GM13976 (cell line): ENCODE measurements at places on chromosomes 16 and 17.
A peak's percentile ranks its signal among the peaks of the same experiment; 100 is the strongest.

DNA sequence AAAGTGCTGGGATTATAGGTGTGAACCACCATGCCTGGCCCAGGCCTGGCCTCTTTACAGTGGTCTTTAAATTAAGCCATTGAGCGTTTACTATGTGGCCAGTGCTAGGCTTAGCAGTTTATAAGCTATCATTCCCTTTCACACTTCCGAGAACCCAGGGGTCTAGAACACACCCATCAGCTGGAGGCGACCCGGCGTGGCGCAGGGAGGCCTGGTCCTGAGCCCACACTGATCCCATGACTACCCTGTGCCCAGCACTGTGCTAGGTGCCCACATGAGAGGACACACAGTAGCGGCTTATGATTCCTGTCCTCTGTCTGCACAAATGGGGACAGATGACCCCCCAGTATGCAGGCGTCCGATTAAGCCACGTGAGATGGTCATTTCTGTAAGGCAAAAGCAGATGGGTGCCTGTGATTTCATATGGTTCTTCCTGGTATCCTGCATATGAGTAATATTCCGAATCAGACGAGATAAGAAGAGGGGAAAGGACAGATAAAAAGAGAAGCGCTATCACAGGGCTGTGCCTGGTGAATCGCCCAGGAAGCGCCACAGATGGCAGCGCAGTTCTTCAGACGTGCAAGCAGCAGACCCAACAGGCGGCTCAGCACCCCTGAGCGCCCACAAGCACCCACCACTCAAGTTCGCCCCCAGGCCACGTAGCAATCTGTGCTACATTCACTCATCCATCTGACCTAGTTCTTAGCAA, 5.3 kb downstream of the OSGIN1 start:
- DNase-seq = no peak

- no peak for DNase-seq
Measured at GRCh38 chr16:2428784-2429033, 538 bp upstream of the CCNF start.

DNA sequence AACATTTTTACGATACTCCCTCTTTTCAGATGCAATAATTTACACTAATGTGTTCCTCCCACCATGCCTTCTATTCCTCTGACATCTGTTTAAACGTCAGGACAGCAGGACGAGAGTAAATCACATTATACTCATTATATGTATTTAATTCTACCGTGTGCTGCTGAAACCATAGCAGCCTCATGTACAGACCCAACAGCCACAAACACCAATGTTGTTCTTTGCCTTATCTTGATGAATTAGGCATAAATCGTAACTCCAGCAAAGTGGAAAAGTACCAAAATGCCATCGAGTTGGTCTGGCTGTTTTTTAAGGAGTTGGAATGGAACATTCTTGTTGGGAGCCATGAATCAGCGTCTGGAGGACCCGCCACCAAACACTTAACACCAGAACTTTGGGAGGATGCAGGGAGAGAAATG, 82.9 kb upstream of the FOXF1 start:
- DNase-seq = no peak

DNA sequence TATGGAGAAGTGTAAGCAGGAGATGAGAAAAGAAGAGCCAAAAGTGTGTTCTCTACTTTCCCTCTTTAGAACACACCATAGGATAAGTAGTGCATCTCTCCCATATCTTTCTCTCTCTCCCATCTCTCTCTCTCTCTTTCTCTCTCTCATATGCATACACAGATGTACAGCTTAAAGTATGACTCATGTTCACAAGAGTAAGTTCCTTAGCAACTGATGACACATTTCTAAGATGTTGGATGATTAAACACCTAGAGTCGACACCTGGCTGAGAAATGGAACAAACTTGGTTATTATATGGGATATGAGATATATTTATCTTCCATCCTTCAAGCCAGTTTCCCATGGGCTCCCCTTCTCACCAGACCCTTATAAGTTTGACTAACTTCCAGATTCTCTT, 113.5 kb downstream of the TMEM132E start:
- no peak for DNase-seq

DNA sequence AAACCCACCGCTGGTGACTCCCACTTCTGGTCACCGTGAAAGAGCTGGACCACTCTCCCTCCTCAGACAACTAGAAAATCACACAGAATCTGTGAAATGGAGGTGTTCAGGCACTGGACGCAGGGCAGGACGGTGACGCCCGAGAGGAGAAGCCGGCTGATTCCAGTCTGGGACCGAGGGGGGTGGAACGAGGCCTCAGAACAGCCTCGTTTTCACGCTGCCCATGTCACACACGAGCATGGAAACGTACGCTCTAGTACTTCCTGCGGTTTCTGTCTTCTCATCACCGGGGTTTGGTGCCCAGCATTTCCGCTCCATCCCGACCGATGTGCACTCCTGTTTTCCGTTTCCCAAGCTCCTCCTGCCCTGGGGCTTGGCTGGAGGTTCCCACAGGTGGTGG, 101.8 kb upstream of the METRNL start:
- peak; percentile 9 for DNase-seq

GRCh38 chr17:44828919-44829522, 1.1 kb downstream of the GJC1 start:
- DNase-seq = no peak

DNA sequence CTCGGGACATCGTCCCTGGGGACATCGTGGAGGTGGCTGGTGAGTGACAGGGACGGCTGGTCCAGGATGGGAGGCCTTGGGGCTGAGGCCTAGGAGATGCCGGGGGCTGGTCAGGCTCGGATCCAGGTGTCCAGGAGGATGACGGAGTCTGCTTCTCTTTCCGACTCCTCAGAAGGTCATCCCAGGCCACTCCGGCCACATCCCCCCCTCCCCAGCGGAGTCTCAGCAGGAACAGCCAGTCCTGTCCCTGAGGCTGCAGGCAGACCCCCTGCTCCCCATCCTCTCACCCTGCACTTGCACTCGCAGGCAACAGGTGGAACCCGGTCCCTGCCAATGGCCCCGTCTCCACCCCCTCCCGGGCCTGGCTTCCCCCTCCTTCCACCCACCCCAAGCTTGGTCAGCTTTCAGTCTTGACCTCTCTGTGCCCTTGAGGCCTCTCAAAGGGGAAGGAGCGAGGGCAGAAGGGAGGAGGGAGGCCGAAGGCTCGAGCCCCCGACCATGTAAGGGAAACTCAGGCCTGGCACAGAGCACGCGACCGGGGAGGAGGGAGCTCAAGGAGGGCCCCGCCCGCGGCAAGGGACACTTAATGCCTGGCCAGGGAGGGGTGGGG, 4.4 kb downstream of the ATP2A1 start:
- DNase-seq = no peak

- DNase-seq = no peak
Measured at GRCh38 chr17:32697728-32698625, 178.9 kb downstream of the MYO1D start.

GRCh38 chr17:47757386-47757785, 24.4 kb downstream of the TBX21 start:
- DNase-seq = no peak

- no peak for DNase-seq
Measured at GRCh38 chr16:89193576-89194293, 6.6 kb downstream of the SLC22A31 start.

- DNase-seq = no peak
Measured at GRCh38 chr16:5854027-5854426, 756.4 kb upstream of the EEF2KMT start.
